Activated CD4-positive, alpha-beta T cell treated with anti-CD3 and anti-CD28 coated beads for 36 hours (primary cell): ENCODE measurements at places on chromosomes 7 and 10. TPM values are rescaled to one million over a fixed set of nuclear protein-coding genes. Genes with fewer than 3 reads are reported as not detected.

Gene LDB3
- 0.09 TPM for total RNA-seq

Gene ABCB1
- total RNA-seq = 4.9 TPM

Gene SERPINE1
- 0.07 TPM for total RNA-seq

Gene R3HCC1L
- 13.5 TPM for total RNA-seq

Gene BICC1
- not detected for total RNA-seq

Gene LAMB1
- total RNA-seq = not detected

Gene WDR86
- total RNA-seq = not detected

Gene AKR1C4
- not detected for total RNA-seq

Gene NKX2-3
- total RNA-seq = not detected

Gene BAIAP2L1
- 2.3 TPM for total RNA-seq

Gene IKZF1
- 245 TPM for total RNA-seq

Gene TMEM120A
- total RNA-seq = 15.3 TPM

Gene CYP3A4
- not detected for total RNA-seq

Gene HIF1AN
- total RNA-seq = 50.8 TPM

Gene NOS3
- total RNA-seq = 9.3 TPM

Gene SPDYE9
- not detected for total RNA-seq

Gene PGAM1
- 1,151 TPM for total RNA-seq

Gene TET1
- total RNA-seq = 1.3 TPM

Gene IFIT1B
- not detected for total RNA-seq

Gene RNLS
- 4.4 TPM for total RNA-seq

Gene RELN
- not detected for total RNA-seq

Gene HSPA14
- total RNA-seq = 26.1 TPM

Gene NPTX2
- not detected for total RNA-seq
